ENCODE measurements at places on chromosomes 3 and 15.

DNA sequence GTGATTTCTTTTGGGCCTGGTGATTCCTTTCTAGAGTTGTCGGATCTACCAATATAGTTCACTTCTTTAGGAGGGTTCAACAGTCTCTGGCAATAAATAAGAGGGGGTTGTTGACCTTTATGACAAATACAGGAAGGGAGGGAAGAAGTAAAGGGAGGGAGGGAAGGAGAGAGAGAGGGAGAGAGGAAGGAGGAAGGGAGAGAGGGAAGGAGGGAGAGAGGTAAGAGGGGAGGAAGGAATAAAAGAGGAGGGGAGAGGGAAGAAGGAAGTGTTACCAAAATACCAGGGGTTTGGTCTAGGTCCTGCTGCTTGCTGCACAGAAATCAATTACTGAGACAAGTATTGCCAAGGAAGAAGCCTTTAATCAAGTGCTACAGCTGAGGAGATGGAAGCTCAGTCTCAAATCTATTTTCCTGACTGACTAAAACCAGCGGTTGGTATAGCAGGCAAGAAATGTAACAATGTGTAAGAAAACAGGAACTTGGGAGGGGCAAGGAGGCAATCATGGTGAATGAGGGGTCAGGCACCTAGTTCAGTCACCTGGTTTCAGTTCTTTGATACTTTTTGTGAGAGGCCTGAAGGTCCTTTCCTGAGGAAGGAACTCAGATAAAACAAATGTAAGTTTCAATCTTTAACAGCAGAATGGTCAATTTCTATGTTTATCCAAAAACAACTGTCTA lies 14.1 kb upstream of the TMEM40 start:
- no peak for DNase-seq

GRCh38 chr15:73751899-73752805 lies 999 bp downstream of the INSYN1 start:
- DNase-seq: no peak

- DNase-seq: no peak
These were observed 96.2 kb upstream of the KCNMB2 start for GRCh38 chr3:178440043-178440442.

DNA sequence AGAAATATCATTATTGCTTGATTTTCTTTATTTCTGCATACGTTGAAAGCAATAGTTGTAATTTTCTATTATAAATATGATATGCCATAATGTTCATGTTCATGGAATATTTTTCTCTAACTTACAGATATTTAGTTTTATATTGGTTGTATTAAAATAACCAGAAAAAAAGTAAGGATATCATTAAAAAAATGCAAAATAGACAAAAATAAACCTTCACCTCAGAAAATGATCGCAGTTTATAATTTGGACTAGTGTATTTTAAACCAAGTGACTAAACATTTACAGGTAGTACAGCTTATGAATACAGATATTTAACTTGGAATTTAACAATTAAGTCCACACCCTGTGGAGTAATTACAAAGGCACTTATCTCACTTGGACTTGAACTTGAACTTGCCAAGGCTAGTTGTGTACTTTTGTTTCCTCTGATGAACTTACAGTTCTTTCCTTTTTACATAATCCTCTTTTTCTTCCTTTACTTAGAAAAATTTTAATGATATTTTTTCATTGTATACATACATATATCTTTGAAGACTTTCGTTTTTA lies 156.7 kb downstream of the CHL1 start:
- DNase-seq: no peak

DNA sequence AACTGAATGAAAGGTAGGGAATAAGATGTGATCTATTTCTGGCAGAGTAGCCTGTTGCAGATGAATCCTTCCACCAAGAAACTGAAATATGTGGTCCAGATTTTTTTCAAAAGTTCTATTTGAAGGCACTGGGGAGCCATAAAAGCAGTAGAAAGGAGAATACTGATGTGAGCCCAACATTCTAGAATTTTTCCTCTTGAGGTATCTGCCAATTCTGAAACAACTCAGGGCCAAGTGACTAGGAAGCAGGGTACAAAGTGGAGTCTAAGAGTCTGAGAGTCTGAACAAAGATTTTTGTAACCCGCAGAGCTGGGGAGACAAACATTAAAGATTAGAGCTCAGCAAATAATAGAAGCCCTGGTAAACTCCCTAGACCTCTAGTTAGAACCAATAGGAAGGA lies 58.3 kb upstream of the SLCO3A1 start:
- no peak for DNase-seq

- DNase-seq: no peak
These were observed 53.1 kb downstream of the FAM81A start for GRCh38 chr15:59491062-59491461.

- no peak for DNase-seq
These were observed 6.8 kb downstream of the GATA2 start for GRCh38 chr3:128486205-128486628.

GRCh38 chr15:70353606-70354345 lies 256.1 kb upstream of the TLE3 start:
- no peak for DNase-seq

DNA sequence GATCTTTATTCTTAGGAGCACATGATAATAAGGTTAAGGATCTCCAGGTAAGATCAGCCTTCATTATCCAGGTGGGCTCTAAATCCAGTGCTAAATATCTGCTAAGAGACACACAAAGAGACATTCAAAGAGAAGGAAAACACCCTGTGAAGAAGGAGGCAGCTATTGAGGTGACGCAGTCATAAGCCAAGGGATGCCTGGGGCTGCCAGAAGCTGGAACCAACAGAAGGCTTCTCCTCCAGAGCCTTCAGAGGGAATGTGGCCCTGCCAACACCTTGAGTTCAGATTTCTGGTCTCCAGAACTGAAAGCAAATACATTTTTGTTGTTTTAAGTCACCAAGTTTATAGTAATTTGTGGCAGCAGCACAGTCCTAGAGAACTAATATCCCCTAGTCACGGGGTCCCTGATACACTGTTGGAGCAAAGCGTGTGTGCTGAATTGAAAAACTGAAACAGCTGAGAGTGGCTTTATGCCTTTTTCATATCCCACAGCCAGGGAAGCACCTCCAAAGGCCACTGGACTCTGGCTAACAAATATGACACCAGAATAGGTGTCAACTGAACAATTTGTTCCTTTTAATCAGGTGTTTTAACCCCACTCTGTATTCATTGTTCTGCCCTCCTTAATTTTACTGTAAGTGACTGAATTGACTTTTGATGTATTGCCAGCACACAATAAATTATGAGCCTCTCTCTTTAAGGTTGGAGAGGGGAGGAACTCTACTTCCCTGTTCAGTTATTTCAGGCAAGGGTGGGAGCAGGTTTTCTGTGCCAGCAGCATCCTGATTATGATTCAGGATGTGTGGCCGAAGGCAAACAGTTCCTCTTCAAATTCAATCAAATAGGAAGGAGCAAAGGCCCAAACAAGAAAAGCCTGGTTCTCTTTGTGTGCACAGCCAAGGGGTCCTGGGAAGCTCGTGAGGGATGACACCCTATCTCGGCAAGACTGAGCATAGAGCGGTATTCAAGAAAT lies 151.8 kb upstream of the HES1 start:
- no peak for DNase-seq
